ENCODE measurements at places on chromosomes 6 and 20.

GRCh38 chr20:61510778-61511330, 258.8 kb downstream of the CDH4 start:
- no peak for DNase-seq

- no peak for DNase-seq
These were observed 42.2 kb downstream of the CPNE5 start for GRCh38 chr6:36797055-36797454.

DNA sequence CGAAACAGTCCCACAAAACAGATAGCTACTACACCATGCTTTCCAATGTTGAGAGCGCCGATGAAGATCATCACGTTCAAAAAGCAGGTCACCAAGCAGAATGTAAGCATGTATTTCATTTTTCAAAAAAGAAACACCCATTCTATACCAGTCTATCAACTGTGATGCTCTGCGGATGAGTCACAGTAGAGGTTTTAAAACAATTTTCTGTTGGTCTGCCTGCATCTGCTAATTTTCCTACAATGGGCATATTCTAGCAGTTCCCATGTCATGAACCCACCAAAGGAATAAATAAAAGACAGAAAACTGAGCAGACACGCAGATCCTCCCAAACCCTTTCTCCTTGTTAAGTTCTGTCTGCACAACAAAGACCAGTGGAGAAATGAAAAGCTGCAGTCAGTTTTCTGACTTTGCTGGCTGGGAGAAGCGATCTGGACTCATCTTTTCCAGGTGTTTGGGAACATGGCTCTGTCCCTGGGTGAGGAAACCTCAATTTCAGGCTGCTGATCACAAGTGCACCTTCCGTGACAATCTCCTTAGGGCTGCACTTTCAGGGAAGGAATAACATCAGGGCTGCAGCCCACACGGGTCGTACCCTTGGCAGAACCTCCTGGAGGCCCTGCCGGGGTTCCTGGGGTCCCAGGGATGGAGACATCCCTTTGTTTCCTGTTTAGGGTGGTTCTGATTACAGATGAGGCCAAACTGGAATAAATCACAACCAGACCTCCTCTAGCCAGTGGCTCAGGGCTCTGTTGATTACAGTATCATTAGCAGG, 200.1 kb downstream of the BMP7 start:
- DNase-seq, result no peak

DNA sequence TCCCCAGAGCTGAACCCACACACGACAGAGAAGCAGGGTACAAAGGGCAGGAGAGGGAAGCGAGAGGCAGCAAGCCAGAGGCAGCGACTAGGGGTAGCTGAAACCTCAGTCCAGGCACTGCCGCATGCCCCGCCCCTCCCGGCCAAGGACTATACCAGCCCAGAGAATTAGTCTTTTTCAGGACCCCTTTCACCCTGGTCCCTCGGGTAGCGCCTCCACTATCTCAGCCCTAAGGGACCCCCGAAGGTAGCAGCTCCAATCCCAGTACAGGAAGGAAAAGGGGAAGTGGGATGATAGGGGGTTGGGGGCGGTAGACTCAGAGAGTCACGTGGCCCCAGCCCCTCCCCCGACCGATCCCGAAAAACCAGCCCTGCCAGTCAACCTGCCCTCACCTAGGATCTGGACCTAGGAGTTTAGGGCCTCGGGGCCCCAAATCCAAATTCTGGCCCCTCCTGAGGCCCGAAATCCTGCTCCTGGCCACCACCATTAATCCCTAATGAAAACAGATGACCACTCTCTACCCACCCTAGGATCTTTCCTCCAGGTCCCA, 1.3 kb downstream of the RGL2 start:
- DNase-seq, result no peak

DNA sequence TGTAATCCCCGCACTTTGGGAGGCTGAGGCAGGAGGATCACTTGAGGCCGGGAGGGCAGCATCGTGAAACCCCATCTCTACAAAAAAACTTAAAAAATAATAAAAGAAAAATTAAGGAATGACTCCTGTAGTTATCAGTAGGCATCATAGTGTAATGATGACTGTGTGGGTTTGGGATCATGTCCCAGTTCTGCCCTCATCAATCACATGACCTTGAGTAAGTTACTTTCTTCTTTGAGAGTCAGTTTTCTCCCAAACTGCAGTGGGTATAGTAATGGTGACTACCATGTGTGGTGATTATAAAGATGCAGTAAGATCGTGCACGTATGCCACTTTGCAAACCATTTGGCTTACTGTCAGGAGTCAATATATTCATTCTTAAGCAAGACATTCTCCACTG, 89.2 kb downstream of the TXNDC5 start:
- DNase-seq, result no peak

DNA sequence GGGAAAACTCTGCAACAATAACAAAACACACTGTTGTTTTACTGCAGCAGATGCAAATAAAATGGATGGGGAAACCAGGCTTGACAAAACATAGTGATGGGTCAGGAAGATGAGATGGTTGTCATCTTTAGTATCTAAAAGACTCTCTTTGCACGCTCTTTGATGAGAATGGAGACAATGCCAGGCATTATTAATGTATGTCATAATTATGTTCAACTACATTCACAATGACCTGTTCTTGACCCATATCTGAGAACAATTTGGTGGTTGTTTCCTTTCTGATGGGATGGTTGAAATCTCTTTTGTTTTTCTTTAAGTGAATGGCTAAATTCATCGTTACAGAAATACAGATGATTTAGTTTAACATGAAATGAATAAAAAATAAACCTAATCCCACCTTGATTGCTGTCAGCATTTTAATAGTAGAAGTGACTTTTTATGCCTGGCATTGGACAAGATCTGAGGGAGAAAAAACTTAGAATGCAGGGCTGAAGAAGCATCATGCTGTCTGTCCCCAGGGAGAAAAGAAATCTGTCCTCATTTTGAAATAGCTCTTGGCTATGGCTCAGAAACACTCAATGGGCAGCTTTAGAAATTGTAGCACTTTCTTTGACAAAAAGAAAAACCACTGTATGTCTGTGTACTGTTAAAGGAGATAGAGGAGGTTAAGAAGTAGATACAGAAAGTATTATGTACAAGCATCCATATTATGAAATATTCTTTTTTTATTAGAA, 12.4 kb upstream of the GRIK2 start:
- DNase-seq, result no peak

- no peak for DNase-seq
These were observed 18.6 kb downstream of the COL11A2 start for GRCh38 chr6:33173535-33174180.

Data from NCI-H1105 treated with DMSO at 0.1 percent for 48 hours (cell line).